ENCODE measurements at places on chromosomes 16 and 17.

DNA sequence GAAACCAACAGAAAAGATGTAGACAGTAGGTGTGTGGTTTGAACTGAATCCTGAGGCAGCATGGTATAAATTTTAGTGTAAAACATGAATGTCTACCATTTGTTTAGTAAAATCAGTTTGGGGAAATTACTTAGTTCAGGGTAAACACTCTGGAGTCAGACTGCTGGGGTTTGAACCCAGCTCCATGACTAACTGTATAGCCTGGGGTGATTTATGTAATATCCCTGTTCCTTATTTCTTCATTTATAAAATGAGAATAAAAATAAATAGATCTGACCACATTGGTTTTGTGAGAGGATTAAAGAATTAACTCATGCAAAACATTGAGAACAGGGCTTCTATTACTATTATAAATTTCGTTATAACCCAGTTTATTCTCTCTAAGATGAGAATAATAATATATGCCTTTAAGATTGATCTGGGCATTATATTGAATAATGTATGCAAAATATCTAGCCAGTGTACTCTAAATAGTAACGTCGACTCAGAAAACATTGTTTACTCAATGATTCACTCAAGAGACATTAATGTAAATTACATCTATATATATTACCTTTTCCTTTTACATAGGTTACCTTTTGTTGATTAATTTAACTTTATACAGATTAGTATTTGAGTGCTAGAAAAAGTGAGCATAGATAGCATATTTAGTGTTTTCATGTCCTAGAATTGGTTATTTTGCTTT lies 120.6 kb upstream of the KCNJ16 start:
- no peak for DNase-seq

GRCh38 chr17:70357190-70357589 lies 187.9 kb downstream of the KCNJ2 start:
- no peak for DNase-seq

- DNase-seq: no peak
Measured at GRCh38 chr17:503449-503700, 150.8 kb upstream of the RPH3AL start.

DNA sequence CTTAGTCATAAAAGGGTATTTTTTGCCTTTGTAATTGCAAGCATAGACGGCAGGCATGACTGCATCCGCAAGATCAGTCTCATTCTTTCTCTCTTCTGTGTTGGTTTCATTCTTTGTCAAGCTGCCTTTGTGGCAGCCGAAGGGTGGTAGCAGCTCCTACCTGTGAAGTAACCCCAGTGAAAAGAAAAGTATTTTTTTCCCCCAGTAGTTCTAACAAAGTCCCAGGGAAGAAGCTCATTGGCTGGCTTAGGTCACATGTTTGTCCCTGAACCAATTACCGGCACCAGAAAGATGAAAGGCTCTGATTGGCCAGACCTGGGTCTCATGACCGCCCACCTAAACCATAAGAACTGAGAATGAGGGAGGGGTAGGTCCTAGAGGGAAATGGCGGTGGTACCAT lies 110.7 kb downstream of the RAP1GAP2 start:
- no peak for DNase-seq

DNA sequence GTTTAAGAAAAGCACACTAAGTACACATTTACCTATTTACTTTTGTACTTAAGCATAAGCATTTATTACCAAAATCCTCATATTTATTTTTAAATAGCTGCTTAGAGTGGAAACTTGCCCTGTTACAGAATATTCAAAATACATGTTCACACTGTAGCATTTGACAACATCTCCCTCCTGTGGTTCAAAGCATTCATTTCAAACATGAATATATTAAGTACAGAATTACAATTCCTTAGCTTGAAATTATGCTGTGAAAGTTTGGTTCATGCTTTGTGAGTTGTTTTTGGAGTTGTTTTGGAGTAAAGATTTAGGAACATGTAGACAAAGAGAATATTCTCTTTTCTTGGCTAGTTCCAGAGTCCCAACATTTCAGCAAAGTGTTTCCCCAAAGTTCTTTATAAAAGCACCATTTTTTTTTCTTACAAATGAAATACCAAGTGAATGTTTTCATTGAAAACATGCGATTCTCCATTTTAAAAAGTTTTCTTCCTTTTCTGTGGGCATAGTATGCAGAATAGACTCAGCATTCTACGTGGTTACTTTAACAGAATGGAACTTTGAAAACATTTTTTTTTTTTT lies 33.2 kb downstream of the TUBD1 start:
- peak; percentile 24 for DNase-seq

DNA sequence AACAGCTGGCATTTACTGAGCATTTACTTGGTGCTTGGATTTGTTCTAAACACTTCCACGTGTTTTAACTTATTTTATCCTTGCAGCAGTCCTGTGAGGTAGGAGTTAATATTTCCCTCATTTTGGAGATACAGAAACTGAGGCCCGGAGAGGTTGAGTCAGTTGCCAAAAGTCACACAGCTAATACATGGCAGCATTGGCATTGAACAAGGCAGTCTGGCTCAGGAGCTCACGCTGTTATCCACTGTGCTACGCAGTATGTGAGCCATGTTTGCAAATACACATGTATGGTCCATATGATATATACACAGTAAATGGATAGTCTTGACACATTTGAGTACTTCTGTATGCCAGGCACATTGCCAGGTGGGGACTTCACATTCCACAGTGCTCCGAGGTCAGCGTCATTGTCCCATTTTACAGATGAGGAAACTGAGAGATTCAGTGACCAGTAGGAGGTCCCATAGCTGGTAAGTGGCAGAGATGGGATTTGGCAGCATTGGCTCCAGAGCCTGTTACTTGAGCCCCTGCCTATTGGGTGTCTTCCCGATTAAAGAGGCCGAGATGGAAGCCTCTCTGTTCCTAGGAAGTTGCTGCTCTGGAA lies 110.7 kb downstream of the ABCC6 start:
- no peak for DNase-seq

GRCh38 chr17:34487626-34488025 lies 91.8 kb upstream of the TMEM132E start:
- DNase-seq: no peak

DNA sequence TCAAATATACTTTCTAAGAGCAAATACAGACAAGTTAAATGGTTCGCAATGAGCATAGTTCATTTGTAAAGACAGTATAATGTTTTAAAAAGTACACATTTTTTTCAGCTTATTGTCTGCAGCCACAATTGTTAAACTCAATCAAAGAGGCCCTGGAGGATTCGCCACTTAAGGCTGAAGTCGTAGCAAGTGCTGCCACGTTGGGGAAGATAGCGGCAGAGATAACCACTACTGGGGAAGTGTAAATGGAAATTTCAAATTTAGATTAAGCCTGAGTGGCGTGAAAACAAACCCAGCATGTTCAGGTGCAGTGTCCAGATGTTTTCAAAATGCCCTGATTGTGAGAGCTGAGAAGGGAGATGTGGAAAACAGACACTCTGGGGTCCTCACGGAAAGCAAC lies 8.4 kb downstream of the PMP22 start:
- DNase-seq: no peak

DNA sequence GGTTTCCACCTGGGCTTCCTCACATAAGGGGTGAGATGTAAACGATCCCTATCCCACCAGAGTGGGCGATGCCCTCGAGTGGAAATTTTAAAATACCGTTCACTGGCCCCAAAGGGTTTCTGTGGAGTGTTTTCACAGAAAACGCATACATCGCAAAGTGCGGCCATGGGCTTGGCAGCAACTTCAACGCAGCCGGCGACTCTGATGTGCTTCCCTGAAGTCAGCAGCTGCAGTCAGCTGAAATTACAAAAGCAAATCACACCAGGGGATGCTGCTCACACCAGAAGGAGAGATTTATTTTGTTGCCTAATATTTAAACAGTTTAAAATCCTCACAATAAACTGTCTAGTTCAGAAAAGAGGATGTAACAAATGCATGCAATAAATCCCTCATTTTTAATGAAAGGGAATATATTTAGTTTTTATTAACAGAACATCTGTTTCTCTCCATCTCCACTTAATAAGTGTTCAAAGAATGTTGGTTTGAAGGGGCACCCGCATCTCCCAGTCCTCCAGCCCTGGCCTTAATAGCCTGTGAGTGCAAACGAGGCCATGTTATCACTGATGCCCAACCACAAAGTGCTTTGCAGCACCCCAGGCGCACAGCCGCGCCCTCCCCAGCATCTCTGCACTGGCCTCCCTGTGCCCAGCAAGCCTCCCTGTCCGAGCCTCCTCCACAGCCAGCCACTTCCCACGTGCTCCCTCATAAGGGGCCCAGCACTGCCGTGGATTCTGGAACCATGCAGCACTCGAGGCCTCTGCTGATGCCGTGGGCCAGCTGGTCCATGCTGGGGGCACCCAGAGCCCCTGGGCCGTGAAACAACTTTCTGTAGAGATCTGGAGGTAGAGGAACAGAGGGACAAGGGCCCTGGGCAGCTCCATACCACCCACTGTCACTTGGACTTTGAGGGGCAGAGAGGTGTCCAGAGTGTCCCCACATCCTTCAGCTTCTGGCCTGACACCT lies 17.3 kb upstream of the XYLT2 start:
- no peak for DNase-seq

DNA sequence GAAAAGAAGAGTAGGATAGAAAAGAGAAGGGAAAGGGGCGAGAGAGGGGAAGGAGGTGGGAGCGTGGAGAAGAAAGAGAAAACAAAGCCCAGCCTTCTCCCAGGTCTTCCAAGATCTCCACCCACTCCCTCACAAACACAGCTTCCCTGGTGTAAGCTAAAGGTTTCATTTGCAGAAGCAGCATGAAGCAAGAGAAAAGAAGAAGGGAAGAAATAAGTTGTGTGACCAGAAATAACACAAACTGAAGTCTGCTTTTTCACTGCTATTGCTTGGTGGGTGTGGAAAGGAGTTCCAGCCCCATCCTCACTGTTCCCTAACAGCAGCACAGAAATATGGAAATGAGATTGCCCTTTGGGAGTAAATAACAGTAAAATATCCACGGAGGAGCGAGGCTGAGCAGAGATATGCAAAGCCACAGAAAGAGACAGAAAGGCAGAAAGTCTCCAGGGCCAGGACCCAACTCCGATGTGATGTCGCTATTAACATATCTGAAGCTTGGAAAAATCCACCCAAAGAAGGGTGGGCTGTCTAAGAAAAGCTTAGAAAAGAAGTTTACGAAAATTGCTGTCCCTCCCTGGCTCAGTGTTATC lies 10.3 kb upstream of the GAS7 start:
- DNase-seq: no peak

- DNase-seq: no peak
Measured at GRCh38 chr16:19338335-19338734, 52.8 kb downstream of the CLEC19A start.

DNA sequence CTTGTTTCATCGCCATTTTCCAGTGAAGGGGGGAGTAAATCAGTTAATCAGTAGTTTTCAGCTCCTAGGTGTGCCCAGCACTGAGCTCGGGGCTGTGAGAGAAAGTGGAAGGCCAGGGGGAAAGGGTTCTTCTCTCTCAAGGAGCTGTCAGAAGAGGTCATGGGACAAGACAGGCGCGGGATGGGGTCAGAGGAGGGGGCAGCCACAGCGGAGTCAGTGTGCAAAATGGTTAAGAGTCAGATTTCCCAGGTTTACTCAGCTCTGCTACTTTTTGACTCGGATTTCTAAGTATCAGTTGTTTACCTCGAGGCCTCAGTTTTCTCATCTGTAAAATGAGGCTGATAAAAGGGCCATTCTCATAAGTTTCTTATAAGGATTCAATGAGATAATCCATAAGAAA lies 4.3 kb upstream of the XYLT1 start:
- no peak for DNase-seq

DNA sequence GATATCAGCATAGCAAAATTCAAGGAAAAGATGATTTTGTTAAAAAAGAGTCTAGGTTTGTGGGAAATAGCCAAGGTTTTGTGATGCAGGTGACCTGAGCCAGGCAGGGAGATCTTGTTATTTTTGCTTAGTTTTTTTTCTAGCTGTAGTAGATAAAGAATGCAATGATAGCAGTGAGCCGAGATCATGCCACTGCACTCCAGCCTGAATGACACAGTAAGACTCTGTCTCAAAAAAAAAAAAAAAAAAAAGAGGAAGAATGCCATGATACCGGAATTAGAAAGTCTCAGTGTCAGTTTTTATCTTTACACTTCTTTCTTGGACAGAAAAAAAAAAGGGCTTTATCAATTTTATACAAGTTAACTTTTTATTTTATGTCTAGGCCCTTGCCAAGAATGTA lies 27.5 kb downstream of the TMEM238L start:
- DNase-seq: no peak

GRCh38 chr17:80283116-80283852 lies 22.6 kb downstream of the RNF213 start:
- no peak for DNase-seq

DNA sequence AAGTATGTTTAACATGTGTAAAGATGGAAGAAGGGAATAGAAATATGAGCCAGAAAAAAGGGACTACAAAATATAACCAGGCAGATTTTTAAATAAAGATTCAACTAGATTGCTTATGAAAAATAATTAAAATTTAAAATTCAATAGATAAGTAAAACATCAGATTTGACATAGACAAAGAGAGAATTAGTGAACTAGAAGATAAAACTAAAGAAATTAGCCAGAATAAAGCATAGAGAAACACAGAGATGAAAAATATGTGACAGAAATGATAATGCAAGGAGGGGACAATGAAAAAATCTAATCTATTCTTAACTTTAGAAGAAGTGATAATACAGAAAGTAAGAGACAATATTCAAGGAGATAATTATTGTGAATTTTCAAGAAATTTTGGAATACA lies 222.6 kb upstream of the PMFBP1 start:
- DNase-seq: no peak

GRCh38 chr17:33046361-33047255 lies 55.0 kb downstream of the SPACA3 start:
- no peak for DNase-seq

DNA sequence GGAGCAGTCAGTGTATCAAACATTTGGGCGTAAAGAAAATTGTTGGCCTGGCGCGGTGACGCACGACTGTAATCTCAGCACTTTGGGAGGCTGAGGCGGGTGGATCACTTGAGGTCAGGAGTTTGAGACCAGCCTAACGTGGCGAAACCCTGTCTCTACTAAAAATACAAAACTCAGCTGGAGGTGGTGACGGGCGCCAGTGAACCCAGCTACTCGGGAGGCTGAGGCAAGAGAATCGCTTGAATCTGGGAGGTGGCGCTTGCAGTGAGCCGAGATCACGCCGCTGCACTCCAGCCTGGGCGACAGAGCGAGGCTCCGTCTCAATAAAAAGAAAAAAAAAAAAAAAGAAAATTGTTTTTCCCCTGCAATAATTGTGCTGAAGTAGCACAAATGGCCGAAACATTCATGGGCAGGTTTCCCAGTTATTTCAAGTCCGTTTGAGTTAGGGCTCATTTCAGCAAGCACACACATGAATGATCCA lies 1.4 kb downstream of the GCSH start:
- DNase-seq: no peak

DNA sequence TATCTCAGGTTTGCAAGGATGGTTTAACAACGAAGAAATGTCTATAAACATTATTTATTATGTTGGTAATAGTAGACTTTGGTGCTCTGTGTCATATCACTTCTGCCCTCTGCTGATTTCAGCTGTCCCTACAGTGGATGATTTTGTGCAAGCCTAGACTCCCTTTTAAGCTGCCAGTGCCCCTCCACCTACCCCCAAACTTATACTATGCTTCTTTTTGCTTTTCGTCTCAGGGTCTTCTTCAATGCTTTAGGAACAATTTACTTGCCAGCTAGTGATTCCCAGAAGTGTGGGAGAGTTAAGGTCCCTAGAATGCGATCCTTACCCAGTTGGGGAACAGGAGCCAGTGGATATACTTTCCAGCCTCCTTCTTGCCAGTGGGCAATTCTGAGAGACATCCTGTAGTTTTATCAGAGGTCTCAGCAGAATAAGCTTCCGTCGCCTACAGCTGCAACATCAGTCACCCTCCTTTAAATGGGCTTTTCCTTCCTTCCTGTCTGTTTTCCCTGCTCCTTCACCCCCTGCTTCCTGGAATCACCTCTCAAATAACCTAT lies 4.1 kb downstream of the ICAM2 start:
- DNase-seq: no peak

- DNase-seq: no peak
Measured at GRCh38 chr17:17994271-17995069, 21.8 kb downstream of the DRC3 start.
